ENCODE measurements at places on chromosomes 7 and 10.

DNA sequence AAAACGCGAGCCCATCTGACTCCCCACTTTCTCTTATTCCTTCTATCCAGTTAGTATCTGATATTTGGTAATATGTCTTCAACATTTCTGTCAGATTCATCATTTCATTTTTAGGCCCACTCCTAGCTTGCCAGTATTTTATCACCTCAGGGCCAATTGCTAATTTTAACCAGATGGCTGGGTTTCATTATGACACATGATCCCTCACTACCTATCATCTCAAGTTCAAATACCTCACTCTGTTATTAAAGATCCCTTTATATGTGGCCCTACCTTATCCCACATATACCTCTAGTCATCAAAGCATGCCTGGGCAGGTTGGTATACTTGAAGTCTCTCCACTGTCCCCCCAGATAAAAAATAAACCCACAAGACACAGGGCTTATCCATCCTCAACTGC, 104.9 kb downstream of the RNLS start:
- no peak for DNase-seq

- DNase-seq, result no peak
These were observed 157.0 kb downstream of the DNAJB6 start for GRCh38 chr7:157493776-157494175.

GRCh38 chr10:60003651-60004523, 97.5 kb upstream of the CCDC6 start:
- DNase-seq, result no peak

- peak; percentile 83 for DNase-seq
These were observed at the start of gene DCLRE1C for GRCh38 chr10:14954001-14954770. DCLRE1C (minus strand) TSS chr10:14954096; CDS start chr10:14954010, 86 bp downstream.

GRCh38 chr10:74175510-74176379, 24.7 kb downstream of the ADK start:
- DNase-seq, result no peak

GRCh38 chr10:48982584-48982983, 42.9 kb upstream of the LRRC18 start:
- no peak for DNase-seq

GRCh38 chr10:30811276-30812017, 181.9 kb upstream of the LYZL2 start:
- DNase-seq, result no peak

DNA sequence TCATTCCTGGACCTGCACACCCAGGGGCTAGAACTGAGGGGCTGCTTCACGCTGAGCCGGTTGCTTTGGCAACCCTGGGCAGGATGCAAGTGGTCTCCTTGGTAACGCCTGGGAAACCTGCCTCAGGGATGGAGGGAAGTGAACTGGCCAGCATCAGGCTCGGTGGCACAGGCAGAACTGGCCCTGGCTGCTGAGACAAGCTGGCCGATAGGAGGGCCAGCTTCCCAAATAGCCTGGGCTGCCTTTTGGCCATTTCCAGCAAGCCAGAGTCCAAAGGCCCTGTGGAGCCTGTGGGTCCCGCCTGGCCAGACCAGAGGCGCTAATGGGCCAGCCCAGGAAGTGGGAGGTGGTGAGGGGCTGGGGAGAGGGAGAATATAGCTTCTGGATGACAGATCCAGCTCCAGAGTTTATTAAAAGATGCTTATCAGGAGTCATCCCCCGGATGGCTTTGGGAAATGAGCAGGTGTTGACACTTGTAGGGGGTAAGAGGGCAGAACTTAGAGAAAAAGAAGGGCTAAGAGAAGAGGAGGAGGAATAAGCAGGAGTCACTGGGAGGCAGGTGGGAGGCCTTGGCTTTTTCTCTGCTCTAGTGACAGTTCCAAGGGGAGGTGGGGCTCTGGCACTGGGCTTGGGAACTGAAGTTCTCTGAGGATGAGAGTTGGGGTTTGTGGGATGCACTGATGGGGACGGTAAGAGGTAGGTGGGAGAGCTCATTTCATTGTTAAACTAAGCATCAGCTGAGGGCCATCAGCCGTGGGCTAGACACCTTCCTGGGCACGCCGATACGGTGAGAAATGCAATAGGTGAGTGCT, 9.6 kb downstream of the NEURL1 start:
- DNase-seq, result no peak

- DNase-seq, result no peak
These were observed 29.1 kb downstream of the EPC1 start for GRCh38 chr10:32317795-32318357.
